ENCODE measurements at places on chromosomes 12 and 14. TPM values are rescaled to one million over a fixed set of nuclear protein-coding genes. Genes with fewer than 3 reads are reported as not detected.

DNA sequence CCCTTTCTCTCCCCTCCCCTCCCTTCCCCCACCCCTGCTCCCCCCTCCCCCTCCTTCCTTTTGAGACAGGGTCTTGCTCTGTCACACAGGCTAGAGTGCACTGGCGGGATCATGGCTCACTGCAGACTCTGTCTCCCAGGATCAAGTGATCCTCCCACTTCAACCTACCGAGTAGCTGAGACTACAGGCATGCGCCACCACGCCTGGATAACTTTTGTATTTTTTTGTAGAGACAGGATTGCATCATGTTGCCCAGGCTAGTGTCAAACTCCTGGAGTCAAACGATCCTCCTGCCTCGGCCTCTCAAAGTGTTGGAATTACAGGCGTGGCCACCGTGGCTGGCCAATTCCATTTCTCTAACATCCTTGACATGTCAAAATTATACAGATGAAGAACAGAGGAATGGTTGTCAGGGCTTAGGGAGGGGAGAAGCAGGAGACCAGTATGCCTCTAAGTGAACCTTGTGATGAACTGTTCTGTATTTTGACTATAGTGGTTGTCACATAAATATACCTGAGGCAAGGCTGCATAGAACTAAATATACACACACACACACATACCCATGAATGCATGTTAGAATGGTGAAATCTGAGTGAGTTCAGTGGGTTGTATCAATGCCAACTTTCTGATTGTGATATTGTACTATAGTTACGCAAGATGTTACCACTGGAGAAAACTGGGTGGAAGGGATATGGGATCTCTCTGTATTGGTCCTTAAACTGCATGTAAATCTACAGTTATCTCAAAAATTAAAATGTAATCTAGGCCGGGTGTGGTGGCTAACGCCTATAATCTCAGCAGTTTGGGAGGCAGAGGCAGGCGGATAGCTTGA is 3.6 kb upstream of the CFAP73 start:
- H3K27me3 ChIP-seq, result no peaks in the 10 kb centered on the region
- H3K4me3 ChIP-seq, result no peak overlapping the region
- no peaks in the 10 kb centered on the region for H3K36me3 ChIP-seq
- DNase-seq, result no peak

- no peaks in the 10 kb centered on the region for H3K4me1 ChIP-seq
- DNase-seq, result no peak
- H3K4me3 ChIP-seq, result no peak overlapping the region
- H3K27me3 ChIP-seq, result no peaks in the 10 kb centered on the region
- no peaks in the 10 kb centered on the region for H3K36me3 ChIP-seq
- no peak overlapping the region for H3K27ac ChIP-seq
Measured at GRCh38 chr12:127145241-127145928, 1121.6 kb upstream of the TMEM132C start.

- H3K27me3 ChIP-seq, result peaks cover 23% of the 10 kb centered on the region
- peaks cover 4% of the 10 kb centered on the region for H3K36me3 ChIP-seq
- no peak for DNase-seq
- H3K27ac ChIP-seq, result no peak overlapping the region
- peaks cover 17% of the 10 kb centered on the region for H3K4me1 ChIP-seq
- no peak overlapping the region for H3K4me3 ChIP-seq
Measured at GRCh38 chr12:48194799-48195201, 8.3 kb downstream of the OR10AD1 start.

- no peaks in the 10 kb centered on the region for H3K27me3 ChIP-seq
- H3K4me1 ChIP-seq, result peaks cover 9% of the 10 kb centered on the region
- H3K36me3 ChIP-seq, result peaks cover 12% of the 10 kb centered on the region
- H3K27ac ChIP-seq, result no peak overlapping the region
- DNase-seq, result no peak
- no peak overlapping the region for H3K4me3 ChIP-seq
Measured at GRCh38 chr12:93757792-93758694, 80.9 kb downstream of the CRADD start.

DNA sequence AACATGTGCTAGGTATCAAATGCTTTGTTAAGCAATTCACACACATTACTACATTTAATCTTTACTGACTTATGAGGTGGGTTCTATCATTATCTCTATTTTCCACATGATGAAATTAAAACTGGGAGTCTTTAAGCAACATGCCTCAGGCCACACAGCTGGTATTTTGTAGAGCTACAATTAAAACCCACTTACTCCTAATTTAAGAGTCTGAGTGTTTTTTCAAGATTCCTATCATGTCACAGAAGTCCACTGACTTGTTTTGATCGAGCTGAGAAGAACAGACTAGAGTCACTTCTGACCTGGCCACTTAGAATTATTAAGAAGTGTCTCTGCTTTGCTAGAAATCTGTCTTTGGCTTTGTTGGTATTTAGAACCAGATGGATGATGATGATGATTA is 670.7 kb downstream of the NRXN3 start:
- H3K27me3 ChIP-seq, result no peaks in the 10 kb centered on the region
- H3K4me3 ChIP-seq, result no peak overlapping the region
- H3K36me3 ChIP-seq, result no peaks in the 10 kb centered on the region
- H3K4me1 ChIP-seq, result no peaks in the 10 kb centered on the region
- no peak for DNase-seq

DNA sequence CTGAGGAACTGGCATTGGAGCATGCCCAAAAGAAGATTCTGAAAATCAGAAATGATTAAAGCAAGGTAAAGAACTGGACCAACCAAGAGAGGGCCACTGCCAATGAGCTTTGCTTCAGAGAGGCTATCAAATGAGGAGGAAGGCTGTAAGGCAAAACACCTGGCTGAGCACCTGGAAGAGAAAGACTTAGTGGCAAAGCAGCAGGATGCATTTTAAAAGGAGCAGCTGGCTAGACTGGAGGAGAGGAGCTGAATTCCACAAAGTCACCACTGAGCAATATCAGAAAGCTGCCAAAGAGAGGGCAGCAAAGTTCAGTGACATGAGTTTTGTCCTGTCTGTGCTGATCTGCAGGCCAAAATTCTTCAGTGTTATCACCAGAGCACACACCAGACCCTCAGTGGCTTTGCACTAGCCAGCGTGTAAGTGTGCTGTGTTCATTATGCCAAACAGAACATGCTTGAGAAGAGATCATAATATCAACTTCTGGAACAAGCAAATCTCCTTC is 338.7 kb downstream of the TRHDE start:
- H3K27me3 ChIP-seq, result no peaks in the 10 kb centered on the region
- no peaks in the 10 kb centered on the region for H3K36me3 ChIP-seq
- H3K4me1 ChIP-seq, result no peaks in the 10 kb centered on the region

GRCh38 chr12:105292705-105293104 is 37.8 kb upstream of the C12orf75 start:
- no peak for DNase-seq
- H3K4me3 ChIP-seq, result no peak overlapping the region
- H3K27me3 ChIP-seq, result peaks cover 11% of the 10 kb centered on the region
- H3K4me1 ChIP-seq, result no peaks in the 10 kb centered on the region

DNA sequence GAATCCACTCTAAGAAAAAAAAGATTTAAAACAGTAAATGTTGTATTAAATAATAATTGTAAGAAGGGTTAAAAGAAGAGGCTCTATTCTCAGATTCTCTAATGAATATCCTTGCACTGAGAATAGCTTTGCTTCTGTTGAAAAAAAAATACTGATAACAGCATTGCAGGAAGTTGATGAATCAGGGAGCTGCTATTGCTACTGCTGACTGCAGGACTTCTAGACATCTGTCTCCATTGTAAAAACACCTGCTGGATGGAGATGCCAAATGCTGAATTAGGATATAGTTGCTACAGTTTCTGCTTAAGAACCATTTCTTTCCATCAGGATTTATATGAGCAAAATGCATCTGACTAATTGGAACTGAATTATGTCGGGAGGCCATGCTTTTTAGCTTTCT is 50.3 kb upstream of the ANP32D start:
- no peaks in the 10 kb centered on the region for H3K4me1 ChIP-seq
- no peak overlapping the region for H3K4me3 ChIP-seq
- no peaks in the 10 kb centered on the region for H3K36me3 ChIP-seq
- no peak for DNase-seq
- peaks cover 18% of the 10 kb centered on the region for H3K27me3 ChIP-seq

GRCh38 chr12:6608592-6609281 is 1.6 kb upstream of the CHD4 start:
- no peak overlapping the region for H3K27ac ChIP-seq
- peaks cover 64% of the 10 kb centered on the region for H3K4me1 ChIP-seq
- H3K27me3 ChIP-seq, result no peaks in the 10 kb centered on the region
- H3K36me3 ChIP-seq, result peaks cover 20% of the 10 kb centered on the region

DNA sequence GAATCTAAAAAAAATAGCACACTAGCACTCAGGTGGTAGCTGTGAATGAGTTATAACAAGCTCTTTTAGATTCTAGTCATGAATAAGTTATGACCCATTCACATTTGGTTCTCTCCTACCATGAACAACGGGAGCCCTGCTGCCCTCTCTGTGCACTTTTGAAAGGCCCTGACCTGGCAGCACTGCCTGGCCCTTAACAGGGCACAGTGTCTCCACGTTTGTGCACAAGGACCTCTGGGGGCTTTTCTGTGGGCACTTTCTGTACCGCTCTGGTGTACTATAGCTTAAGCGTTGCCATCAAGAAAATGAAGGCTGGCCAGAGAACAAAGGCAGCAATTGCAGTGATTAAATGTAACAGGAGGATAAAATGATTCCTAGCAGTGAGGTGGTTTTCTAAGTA is 21.2 kb downstream of the CCDC92 start:
- no peaks in the 10 kb centered on the region for H3K4me1 ChIP-seq
- no peak overlapping the region for H3K27ac ChIP-seq
- H3K27me3 ChIP-seq, result no peaks in the 10 kb centered on the region
- no peak for DNase-seq

DNA sequence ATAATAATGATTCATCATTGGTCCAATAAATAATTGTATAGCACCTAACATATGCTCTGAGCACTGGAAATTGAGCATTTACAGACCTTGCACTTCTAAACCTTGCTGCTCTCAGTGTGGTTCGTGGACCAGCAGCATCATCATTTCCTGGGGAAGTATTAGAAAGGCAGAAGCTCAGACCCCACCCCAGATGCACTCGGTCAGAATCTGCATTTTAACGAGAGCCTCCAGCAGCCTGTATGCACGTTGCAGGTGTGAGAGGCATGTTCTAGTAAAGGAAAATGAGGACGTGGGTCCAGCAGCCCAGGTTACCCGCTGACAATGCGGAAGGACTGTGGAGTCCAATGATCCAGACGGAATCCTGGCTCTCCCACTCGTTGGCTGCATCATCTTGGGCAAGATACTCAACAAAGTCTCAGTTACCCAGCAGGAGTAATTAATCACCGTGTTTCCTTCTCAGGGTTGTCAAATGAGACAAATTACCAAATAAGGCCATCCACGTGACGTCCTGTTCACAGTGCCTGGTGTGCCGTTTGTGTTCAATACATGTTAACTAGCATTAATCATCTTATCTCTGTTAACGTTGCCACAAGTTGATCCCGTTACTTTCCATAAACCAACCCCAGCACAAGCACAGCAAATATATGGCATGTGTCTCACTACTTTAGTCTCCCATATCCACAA is 49.2 kb upstream of the CCND2 start:
- H3K27me3 ChIP-seq, result no peaks in the 10 kb centered on the region
- H3K4me3 ChIP-seq, result peak overlapping the region; percentile 50
- peak overlapping the region; percentile 9 for H3K27ac ChIP-seq
- H3K4me1 ChIP-seq, result peaks cover 29% of the 10 kb centered on the region

GRCh38 chr12:113899561-113900471 is 66.3 kb downstream of the RBM19 start:
- H3K4me1 ChIP-seq, result no peaks in the 10 kb centered on the region
- no peaks in the 10 kb centered on the region for H3K27me3 ChIP-seq
- no peak overlapping the region for H3K27ac ChIP-seq
- H3K36me3 ChIP-seq, result peaks cover 71% of the 10 kb centered on the region

- H3K4me3 ChIP-seq, result no peak overlapping the region
- no peaks in the 10 kb centered on the region for H3K36me3 ChIP-seq
- H3K4me1 ChIP-seq, result no peaks in the 10 kb centered on the region
- DNase-seq, result no peak
- peaks cover 10% of the 10 kb centered on the region for H3K27me3 ChIP-seq
Measured at GRCh38 chr12:7591531-7591930, 74.2 kb downstream of the APOBEC1 start.

- peaks cover 21% of the 10 kb centered on the region for H3K27me3 ChIP-seq
- no peaks in the 10 kb centered on the region for H3K36me3 ChIP-seq
Measured at GRCh38 chr14:51636109-51636508, 15.6 kb upstream of the FRMD6 start.

DNA sequence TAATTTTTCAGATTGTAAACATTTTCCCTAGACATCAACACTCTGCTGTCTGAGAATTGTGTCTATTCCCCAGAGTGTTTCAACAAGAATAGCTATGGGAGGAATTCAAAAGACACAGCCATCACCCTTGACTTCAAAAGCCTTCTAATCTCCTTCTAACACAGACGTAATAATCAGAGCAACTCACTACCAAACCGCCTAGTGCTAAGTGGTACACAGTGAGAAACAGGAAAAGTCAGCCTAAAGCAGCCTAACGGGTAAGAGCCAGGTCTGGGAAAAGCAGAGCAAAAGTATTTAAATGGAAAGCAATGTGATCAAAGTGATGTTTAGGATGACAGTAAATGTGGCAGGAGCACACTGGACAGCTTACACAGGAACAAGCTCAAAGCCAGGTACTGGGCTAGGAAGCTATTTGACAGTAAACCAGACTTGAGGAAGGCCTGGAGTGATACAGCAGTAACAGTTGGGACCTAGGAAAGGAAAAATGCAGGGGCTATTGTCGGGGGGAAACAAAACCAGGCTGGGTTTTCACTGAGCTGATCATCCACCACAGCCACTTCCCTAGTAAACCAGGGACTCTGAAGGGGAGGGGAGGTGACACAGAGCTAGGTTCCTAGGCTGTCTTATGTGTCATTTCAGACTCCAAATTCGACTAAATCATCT is 29.4 kb downstream of the CORO1C start:
- H3K27me3 ChIP-seq, result no peaks in the 10 kb centered on the region
- peaks cover 68% of the 10 kb centered on the region for H3K36me3 ChIP-seq
- DNase-seq, result no peak
- no peak overlapping the region for H3K4me3 ChIP-seq
- H3K27ac ChIP-seq, result no peak overlapping the region

DNA sequence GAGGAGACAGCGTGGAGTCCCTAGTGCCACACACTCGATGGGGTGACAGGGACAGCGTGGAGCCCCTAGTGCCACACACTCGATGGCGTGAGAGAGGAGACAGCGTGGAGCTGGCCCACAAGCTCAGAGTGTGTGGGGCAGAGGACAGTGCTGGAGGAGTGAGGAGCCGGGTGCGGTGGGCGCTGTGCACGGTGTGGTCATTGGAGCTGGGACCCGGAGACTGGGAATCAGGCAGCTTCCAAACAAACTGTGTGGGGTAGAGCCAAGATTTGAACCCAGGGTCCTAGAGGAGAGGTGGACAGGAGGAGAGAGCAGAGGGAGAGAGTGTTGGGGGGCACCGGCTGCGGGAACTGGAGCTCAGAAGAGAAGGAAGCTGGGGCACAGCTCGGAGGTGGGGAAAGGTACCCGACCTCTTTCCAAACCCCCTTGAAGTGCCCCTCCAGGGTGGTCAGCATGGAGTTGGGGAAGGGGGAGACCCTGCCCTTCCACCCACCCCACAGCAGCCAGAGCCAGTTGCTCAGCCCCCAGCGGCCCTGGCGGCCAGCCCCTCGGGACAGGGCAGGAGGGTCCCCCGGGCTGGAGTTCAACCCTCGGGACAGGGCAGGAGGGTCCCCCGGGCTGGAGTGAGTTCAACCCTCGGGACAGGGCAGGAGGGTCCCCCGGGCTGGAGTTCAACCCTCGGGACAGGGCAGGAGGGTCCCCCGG is 91.0 kb downstream of the NOC4L start:
- DNase-seq, result no peak
- no peak overlapping the region for H3K27ac ChIP-seq
- no peak overlapping the region for H3K4me3 ChIP-seq
- H3K27me3 ChIP-seq, result no peaks in the 10 kb centered on the region
- no peaks in the 10 kb centered on the region for H3K36me3 ChIP-seq

Gene TAS2R30
- total RNA-seq, result 3.4 TPM

Gene KRT74
- not detected for total RNA-seq

Gene EGLN3
- 0.46 TPM for total RNA-seq

Gene CD163L1
- total RNA-seq, result 0.88 TPM

Gene CFAP251
- 1.2 TPM for total RNA-seq

Gene ACTR10
- 36.5 TPM for total RNA-seq

Gene CACNA1C
- 0.02 TPM for total RNA-seq

Measured in activated B cell treated with CpG ODN at 0.5 μM for 24 hours (primary cell).